NCI-H1092 treated with DMSO at 0.1 percent for 48 hours (cell line): ENCODE measurements at places on chromosomes 6 and 20.

DNA sequence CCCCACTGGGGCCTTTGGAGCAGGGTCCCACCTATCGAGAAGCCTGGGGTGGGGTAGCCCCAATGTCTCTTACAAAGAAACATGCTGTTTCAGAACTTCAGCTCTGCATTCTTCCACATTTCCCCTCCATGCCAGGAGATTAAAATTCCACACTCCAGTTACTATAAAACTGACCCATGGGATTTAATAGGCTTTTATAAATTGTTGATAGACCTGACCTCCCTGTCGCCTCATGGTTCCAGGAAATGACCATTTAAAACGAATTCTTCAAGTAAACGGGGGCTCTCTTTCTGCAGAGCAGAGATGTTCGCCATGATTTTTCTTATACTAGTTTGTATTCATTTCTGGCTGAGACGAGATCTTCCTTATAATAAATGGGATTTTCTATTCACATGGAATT lies 19.3 kb downstream of the RIN2 start:
- DNase-seq, result no peak

- DNase-seq, result no peak
Measured at GRCh38 chr20:38537176-38537575, 43.8 kb upstream of the ADIG start.

DNA sequence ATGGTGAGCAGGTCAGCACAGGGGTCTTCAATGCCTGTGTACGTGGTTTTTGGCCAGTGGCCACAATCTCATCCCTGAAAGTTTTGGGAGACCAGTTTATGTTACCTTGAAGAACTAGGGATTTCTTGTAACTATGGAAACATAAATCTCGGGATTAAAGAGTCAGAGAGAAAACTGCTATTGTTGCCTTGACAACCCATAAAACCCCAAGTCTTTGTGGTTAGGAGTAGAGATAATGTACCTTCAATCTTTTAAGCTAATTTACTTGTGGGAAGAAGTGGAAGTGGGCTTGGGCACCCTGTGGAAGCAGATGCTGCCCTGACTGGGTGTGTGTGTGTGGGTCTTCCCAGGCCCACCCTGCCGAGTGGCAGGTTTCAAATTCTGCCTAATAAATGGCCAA lies 46.1 kb upstream of the ZNF831 start:
- DNase-seq, result no peak

DNA sequence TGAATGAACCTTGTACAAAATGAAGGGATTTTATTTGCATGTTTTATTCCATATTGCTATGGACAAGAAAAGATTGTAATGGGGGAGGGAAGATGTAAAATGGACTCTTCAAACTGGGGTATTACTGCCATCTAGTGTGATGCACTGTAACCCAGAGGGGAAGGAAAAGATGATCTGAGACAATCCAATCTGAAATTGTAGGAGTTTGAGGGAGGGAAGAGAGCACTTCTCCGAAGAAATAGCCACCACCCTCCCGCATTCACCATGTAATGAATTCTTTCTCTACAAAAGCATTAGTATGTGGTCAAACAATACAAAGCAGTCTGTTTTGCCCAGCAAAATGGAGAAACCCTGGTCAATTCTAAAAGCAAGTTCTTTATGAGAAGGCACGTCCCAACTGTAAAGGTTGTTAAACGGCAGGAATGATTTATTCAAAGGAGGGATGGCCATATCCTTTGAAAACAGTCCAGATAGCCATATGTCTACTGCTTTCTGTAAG lies 679.5 kb upstream of the NRSN1 start:
- DNase-seq, result peak; percentile 90

- peak; percentile 46 for DNase-seq
Measured at GRCh38 chr20:47568019-47568418, 66.3 kb downstream of the NCOA3 start.

DNA sequence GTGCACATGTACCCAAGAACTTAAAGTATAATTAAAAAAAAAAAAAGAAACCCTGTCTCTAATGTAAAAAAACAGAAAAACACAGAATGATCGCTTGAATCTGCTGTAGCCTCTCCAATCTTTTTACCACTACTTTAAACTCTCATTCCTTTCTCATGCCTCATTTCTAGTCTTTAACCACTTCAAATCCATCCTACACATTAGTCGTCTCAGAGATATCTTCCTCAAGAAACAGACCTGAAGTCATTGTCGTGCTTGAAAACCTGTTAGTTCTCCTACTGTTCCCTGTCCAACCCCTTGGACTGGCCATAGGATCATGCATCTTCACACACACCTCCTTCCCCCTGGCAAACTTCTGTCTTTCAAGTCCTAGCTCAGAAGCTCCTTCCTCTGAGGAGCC lies 112.1 kb upstream of the BCLAF1 start:
- no peak for DNase-seq

- peak; percentile 70 for DNase-seq
Measured at GRCh38 chr20:19205981-19206396, 6.5 kb upstream of the SLC24A3 start.

DNA sequence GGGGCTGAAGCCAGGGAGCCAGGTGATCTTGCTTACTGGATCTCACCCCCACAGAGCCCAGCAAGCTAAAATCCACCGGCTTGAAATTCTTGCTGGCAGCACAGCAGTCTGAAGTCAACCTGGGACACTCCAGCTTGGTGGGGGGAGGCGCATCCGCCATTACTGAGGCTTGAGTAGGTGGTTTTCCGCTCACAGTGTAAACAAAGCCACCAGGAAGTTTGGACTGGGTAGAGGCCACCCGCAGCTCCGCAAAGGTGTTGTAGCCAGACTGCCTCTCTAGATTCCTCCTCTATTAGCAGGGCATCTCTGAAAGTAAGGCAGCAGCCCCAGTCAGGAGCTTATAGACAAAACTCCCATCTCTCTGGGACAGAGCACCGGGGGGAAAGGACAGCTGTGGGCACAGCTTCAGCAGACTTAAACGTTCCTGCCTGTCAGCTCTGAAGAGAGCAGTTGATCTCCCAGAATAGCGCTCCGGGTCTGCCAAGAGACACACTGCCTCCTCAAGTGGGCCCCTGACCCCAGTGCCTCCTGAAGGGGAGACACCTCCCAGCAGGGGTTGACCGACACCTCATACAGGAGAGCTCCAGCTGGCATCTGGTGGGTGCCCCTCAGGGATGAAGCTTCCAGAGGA lies 206.3 kb upstream of the KHDRBS2 start:
- no peak for DNase-seq
